ENCODE measurements at places on chromosomes 5 and 9.

DNA sequence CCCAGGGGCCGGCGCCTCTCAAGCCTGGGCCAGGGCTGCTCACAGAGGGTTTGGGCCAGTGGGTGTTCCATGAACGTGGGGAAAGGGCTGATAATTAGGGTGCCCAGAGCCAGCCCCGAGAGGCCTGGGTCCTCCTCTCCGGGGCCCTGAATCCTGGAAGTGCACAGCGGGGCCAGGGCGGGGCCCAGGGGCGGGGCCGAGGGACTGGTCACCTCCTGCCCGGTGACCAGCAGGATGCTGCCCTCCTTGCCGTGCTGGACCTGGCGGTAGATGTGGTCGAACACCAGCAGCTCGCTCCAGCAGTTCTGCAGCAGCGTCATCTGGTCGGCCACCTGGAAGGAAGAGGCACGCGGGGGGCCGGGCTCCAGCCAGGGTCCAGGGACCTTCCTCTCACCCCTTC lies 14.4 kb downstream of the NR5A1 start:
- H3K27me3 ChIP-seq, result no peaks in the 10 kb centered on the region
- no peak overlapping the region for H3K4me3 ChIP-seq
- DNase-seq, result no peak
- peaks cover 28% of the 10 kb centered on the region for H3K4me1 ChIP-seq

- no peaks in the 10 kb centered on the region for H3K27me3 ChIP-seq
- H3K4me3 ChIP-seq, result no peak overlapping the region
- H3K4me1 ChIP-seq, result no peaks in the 10 kb centered on the region
- DNase-seq, result no peak
Measured at GRCh38 chr5:149402291-149402690, 23.2 kb upstream of the IL17B start.

DNA sequence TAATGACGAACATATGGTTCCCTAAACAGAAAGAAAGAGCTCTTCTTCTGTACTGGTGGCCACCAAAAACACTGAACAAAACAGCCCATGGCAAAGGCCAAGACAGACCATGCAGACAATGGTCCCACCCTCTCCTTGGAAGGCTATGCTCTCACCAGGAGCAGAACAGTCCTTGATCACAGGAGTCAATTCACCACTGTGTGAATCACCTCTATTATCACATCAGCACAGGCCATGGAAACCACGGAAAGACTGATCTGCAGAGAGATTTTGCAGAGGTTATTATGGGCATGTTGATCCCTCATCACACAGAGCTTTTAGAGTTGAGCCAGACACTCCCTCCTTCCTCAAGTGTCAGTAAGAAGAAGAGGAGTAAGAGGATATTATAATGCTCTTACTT lies 134.0 kb upstream of the RASEF start:
- DNase-seq, result no peak
- no peaks in the 10 kb centered on the region for H3K36me3 ChIP-seq
- no peak overlapping the region for H3K27ac ChIP-seq
- H3K27me3 ChIP-seq, result peaks cover 12% of the 10 kb centered on the region

DNA sequence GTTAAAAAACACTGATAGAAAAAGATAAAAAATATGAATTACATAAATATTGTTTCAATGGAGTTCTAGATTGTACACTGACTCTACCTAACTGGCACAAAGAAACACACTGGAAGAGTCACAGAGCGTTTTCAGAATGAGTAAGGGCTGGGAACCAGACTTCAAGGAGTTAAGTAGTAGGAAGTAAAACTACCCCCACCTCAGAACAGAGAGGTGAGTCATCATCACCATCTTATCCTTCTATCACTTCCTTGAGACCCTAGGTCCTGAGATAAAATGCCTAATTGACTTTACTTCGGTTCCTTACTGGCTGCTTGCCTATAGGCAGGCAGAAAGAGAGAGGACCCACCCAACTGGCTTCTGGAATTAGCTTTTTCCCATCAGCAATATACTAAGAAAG lies 79.7 kb downstream of the ELAVL2 start:
- no peaks in the 10 kb centered on the region for H3K27me3 ChIP-seq
- no peak overlapping the region for H3K27ac ChIP-seq
- H3K36me3 ChIP-seq, result no peaks in the 10 kb centered on the region
- H3K4me3 ChIP-seq, result no peak overlapping the region
- no peaks in the 10 kb centered on the region for H3K4me1 ChIP-seq
- no peak for DNase-seq

- no peak overlapping the region for H3K27ac ChIP-seq
- H3K4me3 ChIP-seq, result no peak overlapping the region
- H3K4me1 ChIP-seq, result no peaks in the 10 kb centered on the region
- no peaks in the 10 kb centered on the region for H3K36me3 ChIP-seq
Measured at GRCh38 chr5:136094913-136095641, 37.6 kb upstream of the SMAD5 start.

DNA sequence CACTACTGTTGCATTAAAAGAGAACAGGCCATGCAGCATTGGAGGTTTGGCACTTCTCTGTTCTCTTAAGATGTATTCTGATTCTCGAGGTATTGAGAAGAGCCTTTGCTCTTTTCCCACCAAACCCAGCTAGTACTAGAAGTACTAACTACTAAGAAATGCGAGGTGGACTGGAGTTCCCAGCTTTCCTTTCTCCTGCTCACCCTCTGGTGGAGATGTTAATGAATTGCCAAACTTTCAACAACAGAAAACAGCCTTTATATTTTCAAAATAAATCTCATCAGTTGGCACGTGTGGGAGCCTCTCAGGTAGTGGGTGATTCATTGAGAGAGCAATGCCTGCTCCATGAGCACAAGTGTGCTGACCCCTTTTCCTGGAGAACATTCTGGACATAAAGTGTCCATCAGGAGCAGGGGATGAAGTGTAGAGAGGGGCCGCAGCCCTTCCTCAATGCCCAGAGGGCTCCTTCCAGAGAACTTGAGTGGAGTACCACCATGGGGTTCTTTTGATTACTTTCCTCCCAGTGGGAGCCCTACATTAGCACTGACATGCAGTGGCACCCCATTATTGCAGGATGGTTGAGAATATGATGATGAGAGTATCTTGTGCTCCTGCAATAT lies 45.7 kb downstream of the TMEM174 start:
- H3K4me3 ChIP-seq, result no peak overlapping the region
- peaks cover 62% of the 10 kb centered on the region for H3K27me3 ChIP-seq
- no peak for DNase-seq
- no peaks in the 10 kb centered on the region for H3K36me3 ChIP-seq
- peaks cover 12% of the 10 kb centered on the region for H3K4me1 ChIP-seq
- H3K27ac ChIP-seq, result no peak overlapping the region

DNA sequence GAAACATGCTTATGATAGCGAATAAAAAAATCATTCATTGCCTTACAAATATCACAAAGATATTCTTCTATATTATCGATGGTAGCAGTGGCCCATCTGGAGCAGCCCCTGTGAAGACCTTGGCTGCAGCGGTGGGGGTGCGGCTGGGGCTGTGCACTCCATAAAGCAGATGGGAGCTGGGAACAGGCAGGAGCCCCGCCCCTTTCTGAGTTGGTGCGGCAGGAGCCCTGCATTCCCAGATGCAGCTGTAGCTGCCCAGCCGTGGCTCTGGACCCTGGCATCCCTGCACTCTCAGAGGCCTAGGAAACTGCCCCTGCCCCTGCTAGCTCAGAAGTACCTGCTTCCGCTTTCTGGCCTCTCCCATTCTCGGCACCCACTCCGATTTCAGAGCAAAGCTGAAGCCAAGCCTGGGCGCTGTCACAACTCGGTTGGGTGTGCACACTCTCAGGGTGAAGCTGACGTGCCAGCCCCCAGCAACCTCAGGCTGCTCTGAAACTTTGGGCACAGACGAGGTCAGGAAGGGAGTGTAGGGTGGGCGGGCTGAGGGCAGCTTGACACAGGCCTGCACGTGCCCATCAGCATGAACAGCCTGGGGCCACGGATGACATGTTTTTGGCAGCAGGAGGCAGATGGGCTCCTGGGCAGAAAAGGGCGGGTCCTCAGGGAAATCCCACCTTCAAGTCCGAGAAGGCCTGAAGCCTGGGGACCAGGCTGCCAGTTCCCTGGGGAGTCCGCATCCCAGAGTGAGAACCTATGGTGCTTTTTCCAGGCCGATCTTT lies 1440.8 kb upstream of the ACO1 start:
- no peak overlapping the region for H3K27ac ChIP-seq
- H3K4me1 ChIP-seq, result no peaks in the 10 kb centered on the region
- DNase-seq, result no peak
- H3K4me3 ChIP-seq, result no peak overlapping the region

GRCh38 chr9:35792024-35792813 lies 828 bp downstream of the NPR2 start:
- H3K36me3 ChIP-seq, result peaks cover 8% of the 10 kb centered on the region
- no peak overlapping the region for H3K27ac ChIP-seq
- peaks cover 11% of the 10 kb centered on the region for H3K4me1 ChIP-seq
- H3K27me3 ChIP-seq, result no peaks in the 10 kb centered on the region
- DNase-seq, result no peak

DNA sequence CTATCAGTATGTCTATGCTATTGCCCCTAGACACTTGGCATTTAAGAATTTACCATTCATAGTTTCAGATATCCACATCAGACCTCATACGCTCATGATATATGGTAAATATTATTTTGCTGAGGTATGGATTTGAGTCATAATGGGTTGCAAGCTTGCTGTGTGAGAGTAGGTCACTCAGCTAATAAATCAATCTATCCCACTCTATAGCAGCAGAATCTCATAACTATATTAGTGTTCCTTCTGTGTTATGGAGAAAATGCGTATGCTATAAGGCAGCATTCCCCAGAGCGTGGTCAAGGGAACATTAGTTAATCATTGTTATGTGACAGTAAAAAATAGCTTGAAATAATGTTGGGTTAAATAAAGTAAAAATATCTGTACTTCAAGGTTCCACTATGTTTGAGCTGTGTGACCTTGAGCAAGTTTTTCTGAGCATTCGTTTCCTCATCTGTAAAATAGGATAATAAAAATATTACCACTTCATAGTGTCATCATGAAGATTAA lies 7.7 kb downstream of the TRIM32 start:
- no peak overlapping the region for H3K27ac ChIP-seq
- H3K36me3 ChIP-seq, result peaks cover 45% of the 10 kb centered on the region
- H3K4me1 ChIP-seq, result peaks cover 52% of the 10 kb centered on the region
- DNase-seq, result no peak
- no peak overlapping the region for H3K4me3 ChIP-seq

DNA sequence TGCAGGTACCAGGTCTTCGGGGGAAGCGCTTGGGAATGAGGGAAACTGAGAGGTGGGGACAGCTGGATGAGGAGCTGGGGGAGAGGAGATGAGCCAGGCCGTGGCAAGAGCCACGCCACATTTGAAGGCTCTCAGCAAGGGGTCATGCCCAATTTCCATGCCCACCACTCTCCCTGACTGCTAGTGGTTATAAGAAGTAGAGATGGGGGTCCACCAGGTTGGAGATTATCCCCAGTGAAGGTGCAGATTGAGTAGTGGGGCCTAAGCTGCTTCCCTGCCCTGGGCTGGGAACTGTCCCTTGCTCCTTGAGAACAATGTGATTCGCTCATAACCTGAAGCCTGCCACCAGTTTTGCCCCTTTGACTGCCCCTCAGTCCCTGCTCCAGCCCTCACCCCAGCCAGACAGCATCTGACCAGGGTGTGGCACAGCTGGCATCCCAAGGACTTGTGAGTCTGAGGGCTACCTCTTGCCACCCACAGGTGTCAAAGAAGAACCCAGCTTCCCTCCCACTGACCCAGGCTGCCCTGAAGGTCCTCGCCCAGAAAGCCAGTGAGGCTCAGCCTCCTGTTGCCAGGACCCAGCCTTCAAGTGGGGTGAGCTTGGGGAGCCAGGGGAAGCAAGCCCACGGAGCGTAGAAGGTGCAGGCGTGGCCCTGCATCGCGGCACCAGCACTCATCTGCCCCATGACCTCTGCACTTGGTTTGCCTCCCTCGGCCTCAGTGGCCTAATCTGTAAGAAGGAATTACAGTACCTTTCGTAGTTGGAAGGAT lies 21.5 kb downstream of the CD74 start:
- no peak for DNase-seq
- no peaks in the 10 kb centered on the region for H3K27me3 ChIP-seq
- no peak overlapping the region for H3K4me3 ChIP-seq
- H3K4me1 ChIP-seq, result no peaks in the 10 kb centered on the region

GRCh38 chr5:172437445-172438318 lies 16.6 kb downstream of the SH3PXD2B start:
- H3K36me3 ChIP-seq, result no peaks in the 10 kb centered on the region
- H3K27me3 ChIP-seq, result peaks cover 8% of the 10 kb centered on the region
- H3K27ac ChIP-seq, result no peak overlapping the region
- no peak for DNase-seq
- no peaks in the 10 kb centered on the region for H3K4me1 ChIP-seq

DNA sequence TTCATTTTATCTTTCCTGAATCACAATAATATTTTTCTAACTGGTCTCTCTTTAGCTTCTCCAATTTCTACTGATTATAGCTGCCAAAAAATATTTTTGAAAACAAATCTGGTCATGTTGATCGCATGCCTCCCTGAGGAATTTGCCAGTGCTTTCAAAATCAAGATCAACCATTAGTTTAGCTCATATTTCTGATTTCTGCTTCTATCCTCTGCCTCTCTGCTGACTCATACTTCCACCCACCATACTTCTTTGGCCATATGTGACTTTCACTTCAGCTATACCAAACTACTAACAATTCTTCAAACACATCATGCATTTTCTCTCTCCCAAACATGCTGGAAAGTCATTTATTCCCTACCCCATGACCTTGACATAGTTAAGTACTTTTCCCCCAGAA lies 636.5 kb downstream of the TLE1 start:
- H3K27me3 ChIP-seq, result no peaks in the 10 kb centered on the region
- H3K36me3 ChIP-seq, result no peaks in the 10 kb centered on the region
- no peak for DNase-seq
- no peak overlapping the region for H3K4me3 ChIP-seq
- H3K27ac ChIP-seq, result no peak overlapping the region
- H3K4me1 ChIP-seq, result no peaks in the 10 kb centered on the region

DNA sequence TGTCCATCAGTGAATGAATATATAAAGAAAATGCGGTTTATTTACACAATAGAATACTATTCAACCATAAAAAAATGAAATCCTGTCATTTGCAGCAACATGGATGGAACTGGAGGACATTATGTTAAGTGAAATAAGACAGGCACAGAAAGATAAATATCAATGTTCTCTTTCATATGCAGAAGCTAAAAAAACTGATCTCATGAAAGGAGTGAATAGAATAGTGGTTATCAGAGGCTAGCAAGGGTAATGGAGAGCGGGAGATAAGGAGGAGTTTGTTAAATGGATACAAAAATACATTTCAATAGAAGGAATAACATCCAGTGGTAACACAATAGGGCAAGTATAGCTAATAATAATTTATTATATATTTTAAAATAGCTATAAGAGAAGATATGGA lies 65.0 kb downstream of the AGTPBP1 start:
- peaks cover 12% of the 10 kb centered on the region for H3K36me3 ChIP-seq
- no peaks in the 10 kb centered on the region for H3K27me3 ChIP-seq
- no peaks in the 10 kb centered on the region for H3K4me1 ChIP-seq
- no peak for DNase-seq
- no peak overlapping the region for H3K4me3 ChIP-seq
- H3K27ac ChIP-seq, result no peak overlapping the region

- no peaks in the 10 kb centered on the region for H3K36me3 ChIP-seq
- no peak for DNase-seq
Measured at GRCh38 chr5:175638305-175638704, 19.6 kb upstream of the HRH2 start.
